Epithelial cell of proximal tubule (primary cell): ENCODE measurements at places on chromosomes 7 and 10.

GRCh38 chr10:1989090-1989489 lies 251.8 kb upstream of the ADARB2 start:
- no peak for DNase-seq

DNA sequence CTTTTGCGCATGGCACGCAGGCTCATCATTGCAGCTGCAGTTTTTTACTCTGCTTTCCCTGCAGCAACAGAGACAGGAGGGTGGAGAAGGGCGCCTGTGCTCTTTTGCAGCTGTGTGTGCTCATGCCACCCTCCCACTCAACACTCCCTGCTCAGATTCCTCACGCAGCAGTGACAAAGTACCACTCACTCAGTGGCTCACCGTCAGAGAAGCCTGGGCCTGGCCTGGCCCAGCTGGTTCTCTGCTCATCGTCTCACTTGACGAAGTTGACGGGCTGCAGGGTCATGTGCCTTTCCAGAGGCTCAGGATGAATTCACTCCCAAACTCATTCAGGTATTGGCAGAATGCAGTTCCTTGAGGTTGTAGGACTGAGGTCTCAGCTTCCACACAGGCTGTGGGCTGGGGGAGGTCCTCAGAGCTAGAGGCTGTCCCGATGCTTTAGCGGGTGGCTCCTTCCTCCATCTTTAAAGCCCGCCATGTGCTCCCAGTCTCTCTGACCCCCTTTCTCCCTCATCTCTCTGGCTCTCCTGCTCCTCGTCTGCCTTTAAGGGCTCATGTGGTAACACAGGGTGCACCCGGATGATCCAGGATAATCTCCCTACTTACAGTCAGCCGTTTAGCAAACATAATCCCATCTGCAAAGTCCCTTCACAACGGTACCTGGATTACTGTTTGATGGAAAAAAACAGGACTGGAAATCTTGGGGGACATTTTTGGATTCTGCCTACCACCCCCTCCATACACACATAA lies 25.8 kb downstream of the PTPRE start:
- no peak for DNase-seq

GRCh38 chr7:31084226-31084625 lies 32.1 kb downstream of the ADCYAP1R1 start:
- DNase-seq: no peak

DNA sequence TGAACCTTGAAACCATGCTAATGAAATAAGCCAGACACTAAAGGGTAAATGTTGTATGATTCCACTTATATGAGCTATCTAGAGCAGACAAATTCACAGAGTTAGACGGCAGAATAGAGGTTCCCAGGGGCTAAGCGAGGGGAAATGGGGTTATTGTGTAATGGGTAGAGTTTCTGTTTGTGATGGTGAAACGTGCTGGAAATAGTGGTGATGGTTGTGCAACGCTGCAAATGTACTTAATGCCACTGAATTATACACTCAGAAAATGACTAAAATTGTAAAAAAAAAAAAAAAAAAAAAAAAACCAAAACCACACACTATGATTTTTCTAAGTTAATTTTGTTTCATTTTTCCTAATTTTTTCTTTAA lies 30.0 kb downstream of the SFXN4 start:
- DNase-seq: no peak
